ENCODE measurements at places on chromosomes 2 and 18.

GRCh38 chr2:126902859-126903258, 4.2 kb downstream of the TEX51 start:
- no peak for DNase-seq

GRCh38 chr2:64410671-64411070, 43.3 kb upstream of the LGALSL start:
- no peak for DNase-seq

GRCh38 chr2:119366161-119366648, 429 bp downstream of the C2orf76 start:
- no peak for DNase-seq

DNA sequence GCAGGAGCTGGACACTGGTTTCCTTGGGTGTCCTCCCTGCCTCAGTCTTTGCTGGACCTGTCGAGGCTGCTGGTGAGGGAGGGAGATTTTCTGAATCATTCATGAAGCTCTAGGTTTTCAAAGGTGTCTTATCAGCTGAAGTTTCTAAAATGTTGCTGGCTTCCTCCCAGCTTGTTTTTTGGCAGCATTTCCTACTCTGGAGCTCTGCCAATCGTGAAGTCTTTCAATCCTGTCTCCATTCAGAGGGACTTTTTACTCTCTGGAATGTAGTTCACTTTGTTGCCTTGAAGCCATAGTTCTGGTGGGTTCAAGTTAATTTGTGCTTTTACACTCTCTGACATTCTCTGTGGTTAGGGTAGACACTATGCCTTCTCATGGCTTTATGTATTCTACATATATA, 23.9 kb downstream of the SNTG2 start:
- DNase-seq = peak; percentile 4

- no peak for DNase-seq
Measured at GRCh38 chr2:236205867-236206645, 37.9 kb upstream of the GBX2 start.

GRCh38 chr2:11998626-11999378, 252.4 kb downstream of the LPIN1 start:
- no peak for DNase-seq

DNA sequence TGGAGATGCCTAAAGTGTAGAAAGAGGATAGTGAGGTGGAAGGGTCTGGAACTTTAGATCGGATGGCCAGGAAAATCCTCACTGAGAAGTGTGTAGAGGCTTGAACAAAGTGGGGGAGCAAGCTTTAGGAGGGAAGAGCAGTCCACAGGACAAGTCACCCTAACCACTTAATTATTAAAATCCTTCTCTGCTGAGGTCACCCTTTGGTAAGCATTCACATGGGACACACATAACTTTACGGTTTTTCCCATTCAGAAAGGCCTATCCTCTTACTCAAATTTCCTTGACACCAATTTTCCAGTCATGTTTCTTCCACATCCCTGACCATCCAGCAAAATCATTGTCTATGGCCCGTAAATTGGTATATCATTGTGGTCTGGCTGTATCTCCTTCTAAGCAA, 31.0 kb upstream of the ZEB2 start:
- DNase-seq = peak; percentile 8

DNA sequence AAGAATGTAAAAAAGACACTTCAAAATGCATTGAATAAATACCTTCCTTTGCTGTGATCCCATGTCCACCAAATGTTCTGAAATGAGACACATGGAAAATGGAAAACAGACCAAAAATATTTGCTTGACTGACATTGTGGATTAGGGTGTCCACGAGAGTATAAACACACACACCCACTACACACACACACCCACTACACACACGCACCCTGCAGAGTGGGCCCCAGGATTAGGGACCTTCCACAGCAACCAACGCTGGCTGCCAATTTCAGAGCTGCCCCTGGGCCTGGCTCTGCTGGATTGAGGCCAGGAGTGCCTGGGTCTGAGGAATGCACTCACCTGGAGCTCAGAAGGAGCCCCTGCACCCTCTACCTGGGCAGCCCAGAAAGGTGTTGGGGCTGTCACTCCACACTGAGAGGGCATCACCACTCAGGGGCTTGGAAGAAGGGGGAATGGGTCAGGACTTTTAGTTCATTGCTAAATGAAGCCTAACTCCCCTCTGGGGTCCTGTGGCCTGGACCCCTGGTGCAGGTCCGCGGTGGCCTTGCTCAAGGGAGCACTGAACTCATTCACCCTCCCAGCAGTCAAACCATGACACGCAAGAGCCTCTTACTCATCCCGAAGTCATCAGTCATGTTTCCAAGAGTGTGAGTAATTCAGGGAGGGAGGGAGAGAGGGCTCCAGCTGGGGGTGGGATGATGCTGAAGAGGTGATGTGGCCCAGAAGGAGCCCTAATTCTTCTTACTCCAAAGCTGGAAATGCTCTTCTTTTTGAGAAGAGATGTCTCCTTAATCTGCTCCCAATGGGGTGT, 50.2 kb upstream of the PLB1 start:
- DNase-seq = peak; percentile 96

- DNase-seq = peak; percentile 91
Measured at GRCh38 chr18:54805571-54806334, 22.5 kb upstream of the RAB27B start.

GRCh38 chr18:34281722-34282121, 57.0 kb upstream of the NOL4 start:
- DNase-seq = no peak

- no peak for DNase-seq
Measured at GRCh38 chr2:192165842-192166241, 28.9 kb downstream of the TMEFF2 start.

DNA sequence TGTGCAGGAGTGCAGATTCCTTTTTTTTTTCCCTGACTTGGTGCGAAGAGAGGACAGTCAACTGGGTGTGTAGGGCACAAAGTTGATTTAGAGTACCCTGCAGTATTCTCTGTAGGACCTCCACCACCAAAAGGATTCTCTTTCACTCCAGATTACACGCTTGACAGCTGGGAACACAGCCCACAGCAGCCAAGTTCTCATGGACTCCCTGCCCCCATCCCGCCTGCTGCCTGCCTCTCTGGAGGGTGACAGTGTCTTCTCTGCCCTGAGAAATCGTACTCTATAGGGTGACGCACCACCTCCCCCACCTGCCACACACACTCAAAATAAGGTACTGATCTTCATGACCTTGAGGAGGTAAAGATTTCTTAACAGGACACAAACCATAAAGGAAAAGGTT, 26.6 kb upstream of the IHH start:
- no peak for DNase-seq

GRCh38 chr2:30232801-30233130, 1.4 kb downstream of the LBH start:
- no peak for DNase-seq

DNA sequence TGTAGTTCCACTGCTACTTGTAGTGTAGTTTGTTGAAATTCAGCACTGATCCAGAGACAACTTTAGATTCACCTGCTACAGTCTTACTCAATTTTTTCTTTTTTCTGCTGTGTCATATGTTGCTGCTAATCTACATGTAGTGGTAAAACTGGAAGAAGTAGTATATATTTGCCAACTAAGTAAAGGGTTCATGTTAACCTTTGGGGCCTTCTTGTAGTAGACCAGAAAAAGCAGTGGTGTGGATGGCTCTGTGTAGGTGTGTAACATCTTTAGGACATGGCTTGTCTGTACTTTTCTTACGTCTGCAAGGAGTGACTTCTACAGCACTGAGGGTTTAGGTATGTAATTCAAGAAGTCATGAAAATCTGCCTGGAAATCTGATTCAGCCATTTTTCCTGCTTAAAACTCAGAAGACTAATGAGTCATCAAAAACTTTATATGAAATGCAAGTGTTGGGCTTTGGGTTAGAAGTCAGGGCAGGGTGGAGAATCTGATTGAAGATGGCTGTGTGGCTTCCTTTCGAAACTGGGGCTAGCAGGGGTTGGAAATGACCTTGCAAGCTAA, 8.4 kb downstream of the PTPRM start:
- DNase-seq = no peak

DNA sequence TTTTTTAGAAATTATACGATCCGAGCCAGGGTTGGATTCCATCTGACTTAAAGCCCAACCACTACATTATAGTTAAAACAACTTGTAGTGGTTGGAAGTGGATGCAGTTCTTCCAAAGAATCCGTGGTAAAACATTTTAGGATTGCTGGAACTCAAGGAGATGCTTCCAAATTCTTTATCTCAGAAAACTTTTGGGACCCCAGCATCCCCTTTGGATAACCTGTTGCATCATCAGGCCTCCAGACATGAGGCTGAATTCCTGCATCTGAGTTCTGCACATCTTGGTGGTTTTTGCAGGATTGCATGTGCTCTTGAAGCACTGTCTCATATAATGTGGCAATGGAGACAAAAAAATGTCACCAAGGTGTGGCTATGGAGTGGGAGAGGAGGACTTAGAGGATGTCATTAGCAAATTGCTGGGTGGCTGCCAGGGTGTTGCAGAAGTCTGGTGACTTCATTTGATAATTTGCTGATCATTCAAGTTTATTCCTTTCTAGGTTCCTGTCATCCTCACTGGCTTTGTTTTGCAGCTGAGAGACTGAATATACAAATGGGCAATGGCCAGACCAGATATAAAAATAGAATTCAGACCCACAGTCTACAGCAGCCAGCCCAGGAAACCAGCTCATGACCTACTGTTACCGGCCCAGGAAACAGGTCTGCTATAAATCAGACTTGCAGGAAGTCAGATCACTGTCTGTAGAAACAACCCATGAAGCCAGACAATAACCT, 207.7 kb downstream of the BCL2 start:
- DNase-seq = peak; percentile 22

GRCh38 chr18:69257861-69258458, 142.7 kb upstream of the DOK6 start:
- DNase-seq = no peak

- DNase-seq = no peak
Measured at GRCh38 chr2:29262681-29263260, 147.6 kb downstream of the CLIP4 start.
